ENCODE measurements at places on chromosomes 6 and 20. TPM values are rescaled to one million over a fixed set of nuclear protein-coding genes. Genes with fewer than 3 reads are reported as not detected.

- H3K4me3 ChIP-seq: no peak overlapping the region
- H3K27ac ChIP-seq: no peak overlapping the region
- H3K4me1 ChIP-seq: peaks cover under 1% of the 10 kb centered on the region
Measured at GRCh38 chr20:9884061-9884460, 45.2 kb upstream of the PAK5 start.

DNA sequence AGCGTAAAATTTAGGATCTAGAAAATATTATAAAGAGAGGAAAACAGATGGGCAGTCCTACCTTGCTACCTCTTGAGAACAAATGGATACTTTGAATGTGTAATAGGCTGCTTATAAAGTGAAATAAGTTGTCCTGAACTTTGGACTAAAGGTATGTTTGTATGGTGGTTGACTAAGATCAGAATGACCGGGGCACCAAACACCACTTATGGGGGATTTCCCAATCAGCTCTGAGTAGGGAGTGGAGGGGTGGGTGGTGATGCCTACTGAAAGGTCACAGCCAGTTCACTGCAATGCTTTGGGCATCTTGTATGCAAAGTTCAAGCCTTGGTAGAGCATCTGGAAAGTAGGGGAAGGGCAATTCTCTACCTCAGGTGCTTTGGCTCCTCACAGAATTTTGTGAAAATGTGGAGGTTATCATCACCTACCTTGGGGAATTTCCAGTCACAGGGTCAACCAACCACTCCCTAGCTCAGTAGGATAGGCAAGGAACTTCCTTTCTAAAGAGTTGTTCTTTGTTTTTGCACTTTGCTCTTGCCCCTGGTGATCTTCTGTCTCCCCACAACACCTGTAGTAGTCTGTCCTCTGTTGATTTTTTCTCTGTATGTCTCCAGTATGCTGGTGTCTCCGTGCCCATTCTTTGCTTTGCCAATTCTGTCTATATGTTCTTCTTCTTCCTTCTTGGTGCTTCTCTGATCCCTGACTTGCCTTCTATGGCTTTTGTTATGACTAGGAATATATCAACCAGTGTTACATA is at the start of gene TRIM31:
TRIM31 (minus strand) TSS at position 88 of the 757 bp plus-strand sequence. CDS start 285 bp downstream, outside the sequence.
- DNase-seq: no peak
- H3K36me3 ChIP-seq: no peaks in the 10 kb centered on the region
- peaks cover 51% of the 10 kb centered on the region for H3K27me3 ChIP-seq
- no peak within 1 kb of the TSS for H3K4me3 ChIP-seq

GRCh38 chr6:138945354-138945753 is 42.7 kb downstream of the REPS1 start:
- H3K27me3 ChIP-seq: no peaks in the 10 kb centered on the region
- no peak overlapping the region for H3K27ac ChIP-seq
- H3K4me3 ChIP-seq: no peak overlapping the region
- H3K36me3 ChIP-seq: peaks cover 42% of the 10 kb centered on the region
- DNase-seq: no peak
- peaks cover 39% of the 10 kb centered on the region for H3K4me1 ChIP-seq

GRCh38 chr6:46220352-46221221 is 49.8 kb upstream of the ENPP5 start:
- peaks cover 7% of the 10 kb centered on the region for H3K4me1 ChIP-seq
- no peak overlapping the region for H3K4me3 ChIP-seq
- no peak overlapping the region for H3K27ac ChIP-seq
- DNase-seq: no peak
- no peaks in the 10 kb centered on the region for H3K36me3 ChIP-seq
- H3K27me3 ChIP-seq: peaks cover 2% of the 10 kb centered on the region

ANKRD66 gene
- total RNA-seq: not detected
